Stimulated activated CD4-positive, alpha-beta T cell treated with anti-CD3 and anti-CD28 coated beads, Interleukin-2, amount 100 ng/mL, for 24 hours (primary cell): ENCODE measurements at places on chromosomes 5 and 9.

DNA sequence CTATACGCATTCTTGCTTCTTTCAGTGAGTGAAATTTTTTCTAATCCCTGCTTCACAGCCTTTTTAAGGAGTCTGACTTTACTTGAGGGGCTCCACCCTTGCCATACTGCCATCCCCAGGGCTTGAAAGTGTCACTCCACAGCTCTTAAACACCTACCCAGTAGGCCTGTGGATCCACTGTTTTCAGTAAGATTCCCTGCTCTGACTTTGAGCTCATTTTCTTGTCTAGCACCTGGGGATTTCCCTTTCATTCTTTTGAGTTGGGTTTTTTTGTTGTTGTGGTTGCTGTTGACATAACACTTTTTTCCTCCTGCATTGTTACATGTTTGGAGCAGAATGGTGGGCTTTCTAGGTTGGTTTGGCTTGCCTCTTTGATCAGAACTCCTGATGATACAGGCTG lies 23.6 kb downstream of the SREK1IP1 start:
- no peak for DNase-seq

DNA sequence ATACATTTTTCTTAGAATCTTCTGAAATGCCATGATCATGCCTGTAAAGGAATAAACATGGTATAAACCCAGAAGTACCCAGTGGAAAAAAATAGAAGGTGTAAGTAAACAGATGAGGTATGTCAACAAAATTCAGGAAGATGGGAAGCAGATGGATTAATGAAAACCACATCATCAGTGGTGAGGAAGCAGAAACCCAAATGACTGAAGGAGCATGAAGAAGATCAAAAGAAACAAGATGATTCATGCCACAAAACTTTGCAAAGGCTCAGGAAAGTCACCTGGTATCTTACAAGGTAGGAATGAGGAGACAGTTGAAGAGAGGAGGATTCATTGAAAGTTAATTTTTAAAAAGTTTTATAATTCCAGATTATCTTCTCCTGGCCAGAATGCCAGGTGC lies 132.8 kb upstream of the PAPPA start:
- DNase-seq = no peak

GRCh38 chr5:1669276-1670155 lies 130.1 kb downstream of the MRPL36 start:
- DNase-seq = no peak

- DNase-seq = no peak
Observed at GRCh38 chr5:142692321-142692894, 6.5 kb upstream of the FGF1 start.

- no peak for DNase-seq
Observed at GRCh38 chr9:105188746-105189145, 55.7 kb upstream of the SLC44A1 start.

DNA sequence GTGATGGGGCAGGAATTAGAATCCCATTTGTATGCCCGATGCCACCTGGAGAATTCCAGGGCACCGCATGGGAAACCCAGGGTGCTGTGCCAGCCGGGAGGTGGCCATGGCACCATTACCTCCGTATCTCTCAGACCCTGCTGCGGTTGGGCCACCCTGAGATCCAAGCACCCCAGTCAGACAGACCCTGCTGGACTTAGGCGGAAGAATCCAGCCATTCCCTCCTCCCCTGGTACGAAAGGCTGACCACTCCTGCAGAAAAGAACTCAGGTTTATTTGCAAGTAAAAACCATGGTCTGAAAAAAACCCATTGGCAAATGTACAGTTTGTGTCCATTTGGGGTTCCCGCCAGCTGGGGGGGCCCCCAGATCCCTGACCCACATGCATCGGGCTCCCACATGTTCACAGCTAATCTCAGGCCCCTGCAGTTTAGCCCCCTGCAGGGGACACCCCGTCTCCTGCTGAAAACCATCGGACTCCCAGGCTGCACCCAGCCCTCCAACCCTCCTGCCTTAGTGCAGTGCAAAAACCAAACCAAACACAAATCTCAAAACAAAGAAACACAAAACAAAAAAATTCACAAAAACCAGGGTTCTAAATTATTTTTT lies 23.6 kb upstream of the SARDH start:
- DNase-seq = no peak

- no peak for DNase-seq
Observed at GRCh38 chr5:82470185-82470994, 192.2 kb upstream of the RPS23 start.

DNA sequence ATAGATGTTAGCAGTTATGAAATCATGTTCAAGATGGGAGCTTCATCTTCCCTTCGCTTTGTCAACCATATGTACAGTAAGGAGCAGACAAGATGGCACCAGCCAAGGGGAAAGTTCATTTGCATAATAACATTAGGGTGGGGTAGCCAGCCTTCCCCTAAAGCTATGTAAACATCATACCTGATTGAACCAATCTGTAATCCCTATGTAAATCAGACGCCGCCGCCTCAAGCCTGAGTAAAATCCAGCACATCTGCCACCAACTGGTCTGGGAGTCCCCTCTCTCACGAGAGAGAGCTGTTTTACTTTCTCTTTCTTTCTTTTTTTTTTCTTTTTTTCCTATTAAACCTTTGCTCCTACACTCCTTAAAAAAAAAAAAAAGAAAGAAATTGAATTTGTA lies 30.8 kb upstream of the REEP2 start:
- no peak for DNase-seq

DNA sequence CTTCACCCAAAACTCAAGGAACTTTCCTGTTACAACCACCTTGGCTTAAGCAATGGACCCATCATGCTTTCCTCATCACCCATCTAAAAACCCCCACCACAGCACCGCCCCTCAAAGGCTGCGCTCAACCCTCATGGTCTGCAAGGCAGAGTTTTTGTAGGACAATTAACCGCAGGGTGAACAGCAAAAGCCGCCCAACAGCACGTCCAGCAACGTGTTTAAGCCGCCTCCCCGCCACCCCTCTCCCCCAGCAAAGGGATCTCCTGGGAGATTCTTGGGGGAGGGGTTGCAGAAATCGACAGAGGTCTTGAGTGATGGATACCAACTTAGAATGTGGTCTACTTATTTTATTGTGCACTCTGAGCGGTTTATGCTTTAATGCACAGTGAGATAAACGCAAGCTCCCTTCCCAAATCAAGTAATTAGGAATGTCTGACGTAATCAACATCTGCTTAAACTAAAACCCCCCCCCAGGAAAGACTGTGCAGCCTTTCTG lies 1.9 kb downstream of the ROR2 start:
- DNase-seq = no peak

DNA sequence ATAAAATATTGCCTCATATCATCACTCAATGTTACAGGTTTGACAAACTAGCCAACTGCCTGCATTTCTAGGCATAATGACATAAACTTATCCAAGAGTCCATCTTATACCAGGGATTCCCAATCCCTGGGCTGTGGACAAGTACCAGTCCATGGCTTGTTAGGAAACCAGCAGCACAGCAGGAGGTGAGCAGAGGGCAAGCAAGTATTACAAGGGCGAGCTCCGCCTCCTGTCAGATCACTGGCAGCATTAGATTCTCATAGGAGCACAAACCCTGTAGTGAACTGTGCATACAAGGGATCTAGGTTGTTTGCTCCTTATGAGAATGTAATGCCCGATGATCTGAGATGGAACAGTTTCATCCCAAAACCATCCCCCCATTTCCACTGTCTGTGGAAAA lies 144.9 kb downstream of the PRKACG start:
- DNase-seq = no peak

DNA sequence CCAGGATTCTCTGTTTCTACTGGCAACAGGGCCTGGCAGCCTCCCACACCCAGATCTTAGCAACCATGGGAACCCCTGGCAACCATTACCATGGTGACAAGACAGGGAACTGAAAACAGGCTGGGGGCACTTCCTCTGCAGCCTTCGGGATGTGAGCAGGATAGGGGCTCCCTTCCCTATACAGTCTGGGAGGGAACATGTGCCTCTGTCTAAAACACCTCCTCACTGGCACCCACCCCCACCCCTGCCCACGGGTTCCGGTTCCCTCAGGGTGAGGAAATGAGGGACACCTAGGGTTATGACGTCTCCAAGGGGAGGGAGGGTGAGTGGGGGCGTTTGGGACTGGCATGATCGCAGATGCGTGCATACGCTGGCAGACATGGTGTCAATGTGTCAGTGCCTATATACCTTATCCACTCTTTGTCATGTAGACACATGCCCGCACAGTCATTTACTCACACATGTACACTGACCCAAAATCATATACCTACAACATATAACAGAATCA lies 3.0 kb upstream of the DNAJB5 start:
- peak; percentile 56 for DNase-seq

GRCh38 chr5:111764019-111764418 lies 7.0 kb upstream of the NREP start:
- DNase-seq = no peak

DNA sequence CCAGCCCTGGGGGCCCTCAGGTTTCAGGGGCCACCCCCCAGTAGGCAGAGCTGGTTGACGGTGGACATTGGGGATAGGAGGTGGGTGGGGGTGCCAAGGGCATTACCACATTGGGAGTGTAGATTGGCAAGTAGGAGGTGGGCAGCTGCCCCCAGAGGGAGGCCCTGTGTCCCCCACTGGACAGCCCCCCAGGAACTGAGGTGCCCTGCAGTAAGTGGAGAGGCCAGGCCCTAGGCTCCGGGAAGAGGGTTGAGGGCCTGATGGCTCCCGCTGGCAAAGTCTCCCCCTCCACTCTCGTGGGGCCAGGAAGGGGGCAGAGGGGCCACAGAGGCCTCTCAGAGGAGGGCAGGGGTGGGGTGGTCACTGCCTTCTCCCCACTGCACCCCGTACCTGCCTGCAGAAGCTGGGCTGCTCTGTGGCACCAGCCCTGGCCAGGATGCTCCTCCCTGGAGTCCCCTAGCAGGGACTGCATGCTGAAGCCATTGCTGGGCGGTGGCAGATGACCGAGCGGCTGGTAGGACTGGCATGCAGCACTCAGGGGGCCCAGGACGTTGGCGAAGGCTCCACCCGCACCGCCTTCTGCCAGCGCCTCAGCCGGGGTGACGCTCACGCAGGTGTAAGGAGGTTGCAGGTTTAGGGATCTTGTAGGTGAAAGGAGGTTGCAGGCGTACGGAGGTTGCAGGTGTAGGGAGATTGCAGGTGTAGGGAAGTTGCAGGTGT lies 89.6 kb upstream of the CACNA1B start:
- no peak for DNase-seq

DNA sequence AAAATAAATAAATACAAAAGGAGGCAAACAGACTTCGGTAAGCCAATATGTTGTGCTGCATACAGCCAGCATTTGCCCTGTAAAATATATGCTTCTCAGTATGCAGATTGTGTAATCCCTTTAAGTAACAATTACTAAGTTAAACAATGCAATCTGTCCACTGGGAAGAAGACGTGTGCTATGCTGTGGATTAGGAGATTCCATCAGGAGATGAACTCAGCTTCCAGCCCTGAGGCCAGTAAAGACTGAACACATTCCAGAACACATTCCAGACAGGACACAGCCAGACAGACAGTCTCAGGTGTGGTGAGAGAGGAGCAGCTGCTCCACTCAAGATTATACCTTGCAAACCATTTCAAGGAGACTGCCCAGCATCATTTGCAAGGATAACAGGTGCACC lies 97.8 kb downstream of the MPDZ start:
- no peak for DNase-seq

- no peak for DNase-seq
Observed at GRCh38 chr5:145104106-145104505, 731.0 kb downstream of the PRELID2 start.

DNA sequence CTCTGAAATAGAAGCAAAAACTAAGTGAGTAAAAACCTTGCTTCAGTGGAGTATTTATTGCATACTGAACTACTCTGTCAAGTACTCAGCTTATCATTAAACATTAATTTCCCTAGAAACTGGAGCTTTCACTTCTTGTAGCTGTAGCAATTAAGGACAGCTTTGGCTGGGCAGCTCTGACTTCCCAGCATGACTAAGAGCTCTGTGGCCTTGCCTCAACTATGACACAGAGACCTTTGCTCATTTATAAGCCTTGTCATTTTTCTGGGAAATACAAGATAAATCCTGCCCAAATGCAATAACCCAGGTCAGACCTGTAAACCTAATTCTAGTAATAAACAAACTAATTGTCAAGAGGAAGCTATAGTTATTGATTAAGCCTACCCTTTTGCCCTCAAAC lies 65.4 kb upstream of the STK32A start:
- DNase-seq = no peak

DNA sequence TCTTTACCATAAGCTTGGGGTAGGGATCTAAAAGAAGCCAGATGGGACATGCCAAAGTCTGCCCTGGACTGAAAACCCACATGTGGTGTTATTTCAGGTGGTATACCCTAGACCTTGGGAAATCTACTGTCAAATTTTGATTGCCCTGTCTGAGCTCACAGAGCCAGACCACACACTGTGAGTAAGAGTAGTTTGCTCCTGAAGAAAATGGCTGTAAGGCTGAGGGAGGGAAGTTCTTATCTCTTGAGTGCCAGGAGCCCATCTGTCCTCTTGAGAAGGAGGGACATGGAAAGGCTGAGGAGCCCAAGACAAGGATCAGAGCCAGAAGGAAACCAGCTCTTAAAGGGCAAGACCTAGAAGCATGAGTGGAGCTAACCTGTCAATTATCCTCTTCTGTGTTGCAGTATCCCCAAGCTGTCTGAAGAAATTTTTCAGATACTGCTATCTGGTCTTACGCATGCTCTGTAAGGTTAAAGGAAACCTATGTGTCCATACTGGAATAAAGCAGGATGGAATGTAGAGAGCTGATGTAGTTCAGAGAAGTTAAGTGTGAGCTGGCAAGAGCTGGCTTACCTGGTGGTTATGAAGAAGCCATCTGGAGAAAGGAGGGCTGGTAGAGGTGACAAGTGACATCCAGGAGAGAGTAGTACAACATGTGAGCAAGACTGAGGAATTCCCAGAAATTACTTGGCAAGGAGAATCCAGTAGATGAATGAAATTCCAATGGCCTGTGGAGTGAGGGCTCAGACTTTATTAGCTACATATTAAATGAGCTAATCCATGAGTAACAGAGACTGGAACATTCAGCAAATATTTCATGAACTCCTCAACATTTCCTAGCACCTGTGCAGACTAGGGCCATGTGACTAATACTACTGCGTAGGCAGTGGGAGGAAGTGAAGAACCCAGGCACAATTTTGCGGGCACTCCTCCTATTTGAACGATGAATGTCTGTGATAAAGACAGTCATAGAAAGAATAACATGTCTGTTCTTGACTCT lies 389.1 kb upstream of the KIF2A start:
- no peak for DNase-seq

DNA sequence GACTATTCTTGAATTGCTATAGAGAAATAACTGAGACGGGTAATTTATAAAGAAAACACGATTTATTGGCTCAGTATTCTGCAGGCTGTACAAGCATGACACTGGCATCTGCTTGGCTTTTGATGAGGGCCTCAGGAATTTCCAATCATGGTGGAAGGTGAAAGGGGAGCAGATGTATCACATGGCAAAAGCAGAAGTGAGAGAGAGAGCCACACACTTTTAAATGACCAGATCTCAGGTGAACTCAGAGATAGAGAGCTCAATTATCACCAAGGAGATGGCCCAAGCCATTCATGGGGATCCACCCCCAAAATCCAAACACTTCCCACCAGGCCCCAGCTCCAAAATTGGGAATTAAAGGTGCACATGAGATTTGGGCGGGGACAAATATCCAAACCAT lies 15.3 kb downstream of the GABRA1 start:
- DNase-seq = no peak
